ENCODE measurements at places on chromosomes 3 and 15. TPM values are rescaled to one million over a fixed set of nuclear protein-coding genes. Genes with fewer than 3 reads are reported as not detected.

SCAP gene
- total RNA-seq, result 53.3 TPM

SLC30A4 gene
- 0.04 TPM for total RNA-seq

SLC28A1 gene
- 0.31 TPM for total RNA-seq

PPP4R2 gene
- total RNA-seq, result 236 TPM

ARGFX gene
- not detected for total RNA-seq

ATP13A5 gene
- not detected for total RNA-seq

SLC27A2 gene
- 12.3 TPM for total RNA-seq

XIRP1 gene
- total RNA-seq, result not detected

CEMIP gene
- 1.9 TPM for total RNA-seq

GREM1 gene
- 0.11 TPM for total RNA-seq

PPP1R14D gene
- 0.53 TPM for total RNA-seq

PXK gene
- 6.4 TPM for total RNA-seq

CX3CR1 gene
- not detected for total RNA-seq

VEPH1 gene
- not detected for total RNA-seq
